CD4-positive, CD25-positive, alpha-beta regulatory T cell (primary cell): ENCODE measurements at places on chromosomes 11 and 22. TPM values are rescaled to one million over a fixed set of nuclear protein-coding genes. Genes with fewer than 3 reads are reported as not detected.

The WNT7B gene
- not detected for polyA plus RNA-seq

The GAB4 gene
- not detected for polyA plus RNA-seq

The MOV10L1 gene
- polyA plus RNA-seq = not detected

The RAG2 gene
- not detected for polyA plus RNA-seq

The DDI1 gene
- polyA plus RNA-seq = 0.17 TPM

The C11orf52 gene
- not detected for polyA plus RNA-seq

The MOGAT2 gene
- polyA plus RNA-seq = not detected

The KCNE3 gene
- polyA plus RNA-seq = not detected

The MS4A7 gene
- polyA plus RNA-seq = not detected

The MAPK8IP2 gene
- not detected for polyA plus RNA-seq

The SCUBE1 gene
- not detected for polyA plus RNA-seq

The SYTL2 gene
- 6.8 TPM for polyA plus RNA-seq

The BLID gene
- not detected for polyA plus RNA-seq

The OR5F1 gene
- polyA plus RNA-seq = not detected

The MMP8 gene
- not detected for polyA plus RNA-seq

The RASD2 gene
- polyA plus RNA-seq = not detected

The THOC5 gene
- 28.8 TPM for polyA plus RNA-seq

The SORL1 gene
- 157 TPM for polyA plus RNA-seq

The OR51A4 gene
- not detected for polyA plus RNA-seq

The NDUFV1 gene
- 128 TPM for polyA plus RNA-seq

The SERPING1 gene
- not detected for polyA plus RNA-seq

The HYOU1 gene
- polyA plus RNA-seq = 13.4 TPM

The SCGB1D2 gene
- not detected for polyA plus RNA-seq

The OR4A16 gene
- not detected for polyA plus RNA-seq

The SEC14L6 gene
- not detected for polyA plus RNA-seq

The RGL4 gene
- 84.3 TPM for polyA plus RNA-seq

The MGAT3 gene
- polyA plus RNA-seq = not detected

The CCDC73 gene
- not detected for polyA plus RNA-seq

The GNG3 gene
- 0.72 TPM for polyA plus RNA-seq

The GSTP1 gene
- 231 TPM for polyA plus RNA-seq

The P2RY6 gene
- polyA plus RNA-seq = not detected

The AIFM3 gene
- not detected for polyA plus RNA-seq

The NAALADL1 gene
- 23.9 TPM for polyA plus RNA-seq

The OR51I1 gene
- not detected for polyA plus RNA-seq

The PHLDA2 gene
- polyA plus RNA-seq = 1.3 TPM

The KDM2A gene
- polyA plus RNA-seq = 11.5 TPM

The NLRP14 gene
- not detected for polyA plus RNA-seq

The DCHS1 gene
- polyA plus RNA-seq = 1.6 TPM

The OR51B5 gene
- polyA plus RNA-seq = not detected

The RIBC2 gene
- polyA plus RNA-seq = not detected

The IRAG1 gene
- polyA plus RNA-seq = not detected

The WNT11 gene
- polyA plus RNA-seq = 1.2 TPM

The GANAB gene
- 128 TPM for polyA plus RNA-seq

The RIMBP3B gene
- polyA plus RNA-seq = 0.32 TPM

The ARHGAP8 gene
- 0.59 TPM for polyA plus RNA-seq

The GLB1L2 gene
- not detected for polyA plus RNA-seq

The PCNX3 gene
- 2.5 TPM for polyA plus RNA-seq

The IGSF9B gene
- polyA plus RNA-seq = 2.9 TPM

The SULT4A1 gene
- polyA plus RNA-seq = not detected

The APOBEC3B gene
- 1.4 TPM for polyA plus RNA-seq

The CDCA5 gene
- polyA plus RNA-seq = 2.1 TPM
